NCI-H446 treated with DMSO at 0.1 percent for 48 hours (cell line): ENCODE measurements at places on chromosomes 11 and 22.

- peak; percentile 6 for DNase-seq
Measured at GRCh38 chr11:107999759-108000455, 8.8 kb upstream of the CUL5 start.

- no peak for DNase-seq
Measured at GRCh38 chr11:61505640-61506155, 2.9 kb upstream of the LRRC10B start.

- DNase-seq: no peak
Measured at GRCh38 chr11:1750840-1751530, 590 bp upstream of the IFITM10 start.

DNA sequence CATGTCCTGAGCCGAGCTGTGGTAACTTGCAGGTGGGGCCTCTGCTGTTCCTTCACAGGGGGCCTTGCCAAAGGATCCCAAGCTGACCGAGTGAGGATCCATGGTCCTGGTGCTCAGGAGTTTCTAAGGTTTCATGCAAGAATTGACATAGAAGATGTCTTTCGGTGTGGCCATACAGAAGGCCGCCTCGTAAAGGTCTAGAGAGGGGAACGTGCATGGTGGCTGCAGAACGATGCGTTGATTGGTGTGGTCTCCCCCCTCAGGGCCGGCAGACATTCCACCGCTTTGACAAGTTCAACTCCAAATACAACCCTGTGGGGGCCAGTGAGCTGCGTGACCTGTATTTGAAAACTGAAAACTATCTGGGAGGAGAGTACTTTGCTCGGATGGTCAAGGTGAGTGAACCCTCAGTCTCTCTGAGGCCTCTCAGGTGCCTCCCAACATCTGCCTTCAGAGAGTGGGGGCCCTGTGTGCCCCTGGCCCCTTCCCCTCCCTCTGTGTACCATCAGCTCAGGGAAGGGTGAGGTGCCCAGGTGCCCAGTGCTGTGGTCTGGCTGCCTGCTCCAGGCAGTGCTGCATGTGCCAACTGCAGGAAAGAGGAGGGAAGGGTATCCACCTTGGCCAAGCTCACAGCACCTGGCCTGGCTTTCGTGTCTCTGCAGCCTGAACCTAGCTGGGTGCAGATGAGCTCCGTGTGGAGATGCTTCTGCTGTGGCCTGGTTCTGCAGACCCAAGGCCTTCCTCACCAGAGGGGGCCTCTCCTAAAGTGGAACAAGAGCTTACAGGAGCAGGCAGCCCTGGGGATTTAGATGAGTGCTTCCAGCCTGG is 39.8 kb downstream of the AMPD3 start:
- no peak for DNase-seq

DNA sequence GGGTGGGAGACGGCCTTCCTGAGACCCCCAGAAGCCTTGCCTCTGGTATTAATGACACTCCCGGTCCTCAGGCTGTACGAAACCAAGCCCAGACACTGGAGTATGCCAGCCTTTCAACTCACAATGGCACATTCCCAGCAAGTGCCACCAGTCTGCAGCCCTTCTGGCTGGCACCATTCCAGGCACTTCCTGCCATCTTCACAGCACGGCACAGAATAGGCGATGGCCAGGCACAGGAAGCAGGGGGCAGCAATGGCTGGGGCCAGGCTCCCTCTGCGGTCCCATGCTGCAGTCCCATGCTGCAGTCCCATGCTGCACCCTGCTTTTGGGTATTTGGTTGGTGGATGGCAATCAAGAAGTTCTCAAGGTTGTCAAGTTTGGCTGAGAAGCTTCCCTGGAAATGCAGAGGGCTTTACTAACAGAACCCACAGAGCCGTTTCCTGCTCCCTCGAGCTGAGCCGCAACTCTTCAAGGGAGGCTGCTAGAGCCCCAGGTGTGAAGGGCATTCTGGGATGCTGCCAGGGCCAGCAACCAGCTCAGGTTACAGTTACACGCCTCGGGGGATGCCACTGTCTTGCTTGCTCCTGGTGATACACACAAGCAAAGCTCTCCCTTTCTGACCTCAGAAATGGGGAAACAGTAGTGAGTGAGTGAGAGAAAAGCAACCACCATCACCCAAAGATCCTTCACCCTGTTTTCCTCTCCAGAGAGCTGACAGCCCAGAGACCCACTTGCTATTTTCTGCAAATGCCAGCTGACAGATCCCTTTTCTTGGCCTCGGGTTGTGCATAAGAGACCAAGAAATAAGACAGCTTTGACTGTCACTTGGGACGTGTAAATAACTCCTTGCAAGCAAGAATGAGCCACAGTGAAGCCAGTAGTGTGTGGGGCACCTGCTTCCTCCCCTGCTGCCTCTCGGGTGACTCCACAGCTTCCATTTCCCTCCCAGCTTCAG is 23.9 kb downstream of the LRFN4 start:
- no peak for DNase-seq

- DNase-seq: no peak
Measured at GRCh38 chr11:30423886-30424285, 101.0 kb downstream of the ARL14EP start.

DNA sequence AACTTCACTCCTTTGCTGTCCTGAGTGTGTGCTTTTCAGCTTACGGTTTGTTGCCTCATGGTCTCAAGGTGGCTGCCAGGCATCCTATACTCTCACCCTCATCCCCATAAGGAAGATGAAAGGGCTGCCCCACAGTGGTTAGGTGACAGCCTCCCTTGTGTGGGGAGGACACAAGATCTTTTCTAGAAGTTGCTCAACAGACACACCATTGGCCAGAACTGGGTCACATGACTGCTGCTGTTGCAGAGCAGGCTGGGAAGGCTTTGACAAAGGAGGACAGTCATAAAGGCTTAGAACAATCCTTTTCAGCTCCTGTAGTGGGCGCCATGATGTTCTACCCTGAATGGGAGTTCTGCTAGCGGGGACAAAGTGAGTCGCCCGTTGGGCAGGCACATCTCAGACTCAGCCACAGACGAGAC is 69.7 kb upstream of the RASD2 start:
- no peak for DNase-seq

DNA sequence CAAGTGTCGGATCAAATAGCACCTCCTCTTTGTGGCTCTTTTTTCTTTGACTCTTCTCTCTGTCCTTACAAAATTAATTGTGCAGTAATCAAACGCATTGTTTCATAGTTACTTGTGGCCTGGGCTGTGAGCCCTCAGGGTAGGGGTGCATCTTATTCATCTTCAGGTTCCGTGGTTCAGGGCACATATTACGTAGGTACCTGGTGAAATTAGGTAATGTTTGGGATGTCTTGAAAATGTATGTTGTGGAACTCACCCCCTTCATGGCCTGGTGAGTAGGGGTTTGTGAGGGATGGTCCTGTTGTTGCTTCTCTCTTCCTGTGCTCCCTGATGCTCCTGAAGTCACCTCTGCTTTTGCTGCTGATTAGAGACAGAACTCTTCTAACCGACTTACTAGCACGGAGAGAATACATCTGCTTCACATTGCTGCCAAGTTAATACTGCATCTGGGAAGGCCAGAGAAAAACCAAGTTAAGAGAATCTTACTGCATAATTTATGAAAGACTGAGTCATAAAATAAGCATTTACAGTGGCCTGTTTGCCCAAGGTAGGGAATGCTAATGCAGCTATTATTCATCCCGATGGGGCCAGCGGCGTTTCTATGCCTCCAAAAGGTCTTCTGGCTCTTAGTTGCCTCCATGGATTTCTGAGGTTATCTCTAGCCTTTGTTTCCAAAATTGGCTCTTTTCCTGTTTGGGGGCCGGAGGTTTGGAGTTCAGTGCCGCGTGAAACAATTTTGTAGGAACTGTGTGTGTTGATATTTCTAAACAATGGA is 66.9 kb downstream of the TBC1D22A start:
- DNase-seq: peak; percentile 63

- DNase-seq: no peak
Measured at GRCh38 chr11:131756479-131757110, 386.2 kb downstream of the NTM start.

GRCh38 chr11:117961896-117962295 is 24.3 kb upstream of the IL10RA start:
- DNase-seq: no peak
